ENCODE measurements at places on chromosomes 12 and 14.

GRCh38 chr14:90518941-90519256, 122.1 kb downstream of the CALM1 start:
- DNase-seq = peak; percentile 51

DNA sequence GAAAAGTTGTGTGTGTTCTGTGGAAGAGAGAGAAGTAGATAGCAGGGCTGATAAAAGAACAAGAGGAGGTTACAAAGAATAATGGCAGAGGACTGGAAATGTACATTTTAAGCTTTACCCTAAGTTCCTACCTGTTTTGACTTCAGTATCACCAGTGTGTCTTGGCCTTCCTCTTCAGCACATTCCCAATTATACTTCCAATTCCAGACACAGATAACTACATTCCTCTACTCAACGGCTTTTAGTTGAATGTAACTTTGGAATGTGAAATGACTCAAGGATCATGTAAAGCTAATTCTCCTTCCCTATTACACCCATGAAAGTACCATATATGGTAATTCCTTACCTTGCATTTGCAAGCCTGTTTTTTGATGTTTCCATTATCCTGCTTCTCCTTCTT, 5.0 kb downstream of the MGST1 start:
- no peak for DNase-seq

GRCh38 chr12:113298861-113299545, 35.9 kb downstream of the SLC8B1 start:
- DNase-seq = no peak

- DNase-seq = no peak
Observed at GRCh38 chr12:96257550-96258103, 63.5 kb downstream of the ELK3 start.

GRCh38 chr14:74595006-74595735, 16.9 kb downstream of the LTBP2 start:
- no peak for DNase-seq

- DNase-seq = no peak
Observed at GRCh38 chr14:64412237-64412636, 24.1 kb downstream of the MTHFD1 start.

DNA sequence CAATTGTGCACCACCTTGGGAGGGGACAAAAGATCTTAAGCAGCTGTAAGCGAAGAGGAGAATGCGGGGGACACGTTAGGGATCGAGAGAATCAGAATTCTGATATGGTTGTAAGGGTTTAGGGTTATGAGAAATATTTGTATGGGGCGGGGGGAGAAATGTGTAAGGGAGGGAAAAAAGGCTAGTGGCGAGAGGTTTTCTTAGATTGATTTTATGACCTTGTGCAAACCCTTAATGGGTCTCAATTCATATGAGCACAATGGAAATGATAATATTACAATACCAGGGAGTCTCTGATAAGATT, 396 bp downstream of the NDUFA9 start:
- no peak for DNase-seq

DNA sequence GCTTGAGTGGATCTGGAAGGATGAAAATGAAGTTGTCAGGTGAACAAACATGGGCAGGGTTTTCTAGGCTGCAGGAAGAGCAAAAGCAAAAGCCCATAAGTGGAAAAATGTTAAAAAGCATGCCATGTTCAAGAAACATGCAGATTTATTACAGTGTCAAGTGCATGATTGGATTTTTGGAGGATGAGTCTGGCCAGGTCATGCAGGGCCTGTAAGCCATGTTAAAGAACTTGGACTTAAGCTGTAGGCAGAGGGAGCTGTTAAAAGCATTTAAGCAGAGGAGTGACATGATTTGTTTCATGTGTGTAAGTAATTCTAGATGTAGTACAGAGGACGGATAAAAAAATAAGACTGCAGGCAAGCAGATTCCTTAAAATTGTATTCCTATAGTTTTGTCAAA, 16.3 kb upstream of the SINHCAF start:
- no peak for DNase-seq

GRCh38 chr14:31718585-31718984, 157.4 kb downstream of the NUBPL start:
- DNase-seq = no peak

- DNase-seq = no peak
Observed at GRCh38 chr12:636632-637031, 26.6 kb downstream of the NINJ2 start.

GRCh38 chr14:104102282-104102914, 16.9 kb downstream of the ASPG start:
- DNase-seq = no peak

DNA sequence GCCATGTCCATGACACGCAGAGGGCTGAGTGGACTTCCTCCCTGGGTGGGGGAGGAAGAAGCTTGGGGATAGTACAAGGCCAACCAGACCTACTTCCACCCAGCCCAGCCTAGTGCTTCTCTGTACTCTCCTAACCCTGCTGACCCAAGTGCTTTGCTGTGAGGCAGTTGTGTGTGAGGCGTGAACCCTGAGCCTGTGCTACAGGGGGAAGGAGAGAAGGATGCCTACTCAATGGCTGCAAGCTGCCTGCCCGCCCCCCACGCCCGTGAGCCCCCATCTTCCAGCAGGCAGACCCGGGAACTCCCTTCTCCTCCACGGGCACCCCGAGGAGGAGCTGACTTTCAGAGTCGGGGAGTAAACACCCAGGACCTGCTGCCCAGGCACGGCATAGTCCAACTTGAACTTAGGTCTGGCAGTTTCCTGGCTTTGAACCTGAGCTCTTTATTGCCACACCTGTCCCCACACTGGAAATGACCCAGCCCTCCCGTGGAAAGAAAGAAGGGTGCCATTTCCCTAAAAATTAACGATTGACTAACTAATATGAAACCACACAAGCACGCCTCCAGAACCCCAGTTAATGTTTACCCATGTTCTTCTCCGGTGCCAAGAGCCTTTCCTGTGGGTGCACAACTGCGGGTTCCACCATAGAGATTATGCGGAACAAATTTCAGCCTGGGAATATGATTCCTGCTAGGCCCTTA, 10.8 kb downstream of the ALDH2 start:
- peak; percentile 73 for DNase-seq

GRCh38 chr12:100794441-100795173, at the start of gene ANO4:
ANO4 (plus strand) TSS chr12:100794776; CDS start chr12:100901786, 107,010 bp downstream.
- no peak for DNase-seq

DNA sequence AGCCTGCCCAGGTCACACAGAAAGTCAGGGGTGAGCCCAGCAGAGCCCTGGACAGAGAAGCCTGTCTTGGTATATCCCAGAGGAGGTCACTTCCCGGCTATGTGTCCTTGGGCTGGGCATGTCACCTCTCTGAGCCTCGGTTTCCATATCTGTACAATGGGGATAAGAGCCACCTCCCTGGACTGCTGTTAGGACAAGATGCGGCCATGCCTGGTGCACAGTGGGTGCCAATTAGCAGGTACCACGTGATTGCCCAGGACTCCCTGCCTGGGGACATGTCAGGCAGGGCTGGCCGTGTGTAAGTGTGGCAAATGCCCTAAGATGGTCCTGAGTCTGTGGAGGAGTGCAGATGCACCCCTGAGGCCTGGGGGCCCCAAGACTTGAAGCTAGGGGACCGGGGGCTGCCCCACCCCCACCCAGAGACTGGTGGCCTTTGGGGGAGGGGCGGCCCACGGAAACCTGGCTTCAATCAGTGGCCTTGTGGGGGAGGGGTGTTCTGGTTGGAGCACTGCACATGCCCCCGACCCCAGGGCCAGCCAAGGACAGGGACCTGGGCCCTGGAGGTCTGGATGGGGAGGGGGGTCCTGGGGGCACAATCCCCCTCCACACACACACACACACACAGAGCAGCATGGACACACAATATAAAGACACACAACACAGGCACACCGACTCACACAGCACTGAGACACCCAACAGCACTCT, 878 bp downstream of the TMEM119 start:
- no peak for DNase-seq

- peak; percentile 60 for DNase-seq
Observed at GRCh38 chr12:104682790-104683279, 226.1 kb downstream of the CHST11 start.

- no peak for DNase-seq
Observed at GRCh38 chr12:11753150-11753499, 103.7 kb downstream of the ETV6 start.

- no peak for DNase-seq
Observed at GRCh38 chr12:131378861-131379665, 331.8 kb upstream of the SFSWAP start.

GRCh38 chr14:89011355-89012281, 187.2 kb downstream of the TTC8 start:
- no peak for DNase-seq

GRCh38 chr14:31400031-31400638, 20.2 kb downstream of the HEATR5A start:
- no peak for DNase-seq

GRCh38 chr12:106345746-106346145, 11.8 kb upstream of the POLR3B start:
- DNase-seq = peak; percentile 27

DNA sequence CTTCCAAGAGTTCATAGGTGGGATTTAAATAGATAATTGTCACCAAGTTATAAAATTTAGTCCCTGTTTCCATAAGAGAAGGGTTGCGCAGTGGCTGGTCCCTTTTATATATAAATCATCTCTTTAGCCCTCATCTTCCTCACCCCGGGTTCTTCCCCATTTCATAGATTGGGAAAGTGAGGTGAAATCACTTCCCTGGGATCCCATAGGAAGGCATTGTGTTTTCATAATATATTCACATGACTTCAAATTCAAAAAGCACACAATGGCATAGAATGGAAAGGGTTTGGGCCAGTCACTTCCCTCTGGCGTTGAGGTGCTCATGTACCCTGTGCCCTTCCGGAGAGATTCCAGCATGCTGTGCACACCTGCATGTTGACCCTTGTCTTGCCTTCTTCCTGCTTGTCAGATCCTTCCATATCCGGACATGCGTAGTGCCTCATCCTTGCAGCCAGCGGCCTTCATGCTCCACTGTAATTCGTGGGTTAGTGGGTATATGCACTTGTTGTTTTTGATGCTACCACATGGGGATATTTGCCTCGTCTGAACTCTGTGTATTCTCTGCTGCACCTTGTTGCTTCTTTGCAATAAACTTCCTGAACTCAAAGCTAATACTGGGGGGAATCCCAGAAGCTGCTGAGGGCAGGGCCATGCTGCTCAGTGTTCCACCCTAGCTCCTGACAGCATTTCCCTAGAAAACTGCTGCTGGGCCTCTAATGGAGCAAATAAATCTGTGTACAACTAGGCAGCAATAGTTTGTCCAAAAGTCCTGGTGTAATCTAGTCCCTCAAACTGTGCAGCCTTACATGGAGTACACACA, 59.6 kb downstream of the ANAPC7 start:
- DNase-seq = no peak

DNA sequence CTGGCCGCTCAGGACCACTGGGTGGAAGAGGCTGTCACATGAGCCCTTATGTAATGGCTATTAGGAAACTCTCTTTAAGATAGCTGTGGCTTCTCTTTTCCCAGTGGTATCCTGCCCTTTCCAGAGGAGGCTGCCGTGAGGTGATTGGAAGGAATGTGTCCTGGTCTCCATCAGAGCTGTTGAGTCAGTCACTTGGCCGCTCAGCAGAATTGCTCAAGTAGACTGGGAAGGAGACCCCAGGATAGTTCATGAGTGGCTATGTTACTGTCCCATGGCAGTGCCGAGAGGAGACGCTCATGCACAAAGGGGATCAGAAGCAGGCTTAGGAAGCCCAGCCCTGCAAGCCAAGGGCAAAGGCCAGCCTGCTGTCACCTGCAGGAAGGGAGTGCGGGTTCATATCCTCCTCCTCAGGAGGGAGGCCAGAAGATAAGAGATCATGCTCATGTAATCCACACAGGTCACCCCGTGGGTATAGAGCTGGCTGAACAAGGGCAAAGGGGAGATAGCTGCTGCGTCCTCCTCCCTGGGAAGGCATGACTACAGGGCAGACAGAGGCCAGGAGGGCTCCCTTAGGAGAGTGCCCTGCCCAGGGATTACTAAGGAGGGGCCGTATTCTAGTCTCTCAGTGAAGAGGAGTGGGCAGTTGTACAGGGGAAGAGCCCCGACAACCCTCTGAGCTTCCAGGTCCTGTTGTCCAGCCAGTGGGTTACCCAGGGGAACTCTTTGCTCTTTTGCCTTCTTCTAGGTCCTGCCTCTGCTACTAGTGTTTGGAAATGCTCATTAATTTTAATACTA, 137.0 kb upstream of the MAX start:
- DNase-seq = no peak

DNA sequence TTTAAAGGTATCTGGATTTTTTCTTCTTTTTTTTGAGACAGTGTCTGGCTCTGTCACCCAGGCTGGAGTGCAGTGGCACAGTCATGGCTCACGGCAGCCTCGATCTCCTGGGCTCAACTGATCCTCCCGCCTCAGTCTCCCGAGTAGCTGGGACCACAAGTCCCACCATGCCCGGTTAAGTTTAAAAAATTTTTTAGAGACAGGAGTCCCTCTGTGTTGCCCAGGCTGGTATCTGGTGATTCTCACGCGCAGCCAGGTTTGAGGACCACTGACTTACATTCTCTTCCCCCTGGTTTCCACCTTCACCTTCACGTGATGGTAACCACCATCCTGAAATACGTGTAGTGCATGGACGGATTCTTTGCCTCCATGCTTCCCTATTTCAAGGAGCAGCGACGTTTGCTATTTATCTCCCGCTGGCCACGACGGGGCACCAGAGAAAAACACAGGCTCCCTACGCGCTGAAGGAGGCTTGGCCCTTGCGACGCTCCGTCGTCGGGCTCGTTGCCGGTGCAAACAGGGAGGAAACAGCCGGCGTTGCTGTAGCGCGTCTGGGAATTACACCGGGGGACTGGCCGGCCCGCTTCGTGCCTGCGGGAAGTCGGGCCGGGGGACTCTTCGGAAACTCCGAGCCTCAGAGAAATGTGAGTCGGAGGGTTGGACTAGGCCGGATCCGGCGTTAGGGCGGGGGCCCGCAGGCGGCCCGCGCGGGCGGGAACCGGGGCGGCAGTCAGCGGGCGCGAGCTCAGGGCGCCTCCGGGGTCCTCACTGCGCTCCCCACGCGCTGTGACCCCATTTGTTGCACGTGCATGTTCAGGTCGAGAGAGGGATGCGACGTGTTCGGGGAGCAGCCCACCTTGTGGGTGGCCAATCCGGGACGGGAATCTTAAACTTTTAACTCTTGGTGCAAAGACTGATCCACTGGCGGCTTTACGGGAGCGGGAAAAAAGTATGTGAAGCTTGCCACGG, at the start of gene TCHP:
Gene TCHP (plus strand): TSS at position 492 of the 969 bp plus-strand sequence. CDS start 2,753 bp downstream, outside the sequence.
- peak; percentile 85 for DNase-seq

DNA sequence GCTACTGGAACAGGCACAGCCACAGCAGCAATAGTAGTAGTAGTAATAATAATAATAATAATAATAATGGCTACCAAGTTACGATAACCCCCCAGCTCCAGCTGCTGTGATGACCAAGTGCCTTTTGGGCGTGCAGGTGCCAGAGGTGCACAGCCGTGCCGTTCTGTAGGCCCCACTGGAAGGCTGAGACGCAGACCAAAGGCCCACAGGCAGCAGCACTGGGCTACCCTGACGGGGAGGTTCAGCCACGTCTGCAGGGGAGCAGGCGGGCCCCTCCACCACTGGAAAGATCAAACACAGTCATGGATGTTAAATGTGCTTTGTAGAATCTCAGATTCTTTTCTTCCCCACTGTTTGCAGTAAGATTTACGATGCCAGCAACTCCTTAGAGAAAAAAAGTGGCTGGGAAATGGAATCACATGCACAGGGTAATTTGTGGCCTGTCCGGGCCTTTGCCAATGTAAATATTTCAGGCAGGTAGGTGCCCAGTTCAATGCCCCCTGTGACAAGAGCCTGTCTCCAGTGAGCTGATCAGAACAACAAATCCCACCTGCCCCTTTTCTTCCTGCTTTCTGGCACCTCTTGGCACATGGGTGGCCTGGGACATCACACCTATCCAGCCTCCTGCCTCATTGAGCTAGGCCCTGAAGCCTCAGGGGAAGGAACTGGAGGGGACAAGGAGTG, 32.6 kb downstream of the CCDC85C start:
- no peak for DNase-seq

Data from stomach (tissue), 19 donors.